ENCODE measurements at places on chromosomes 5 and 9.

DNA sequence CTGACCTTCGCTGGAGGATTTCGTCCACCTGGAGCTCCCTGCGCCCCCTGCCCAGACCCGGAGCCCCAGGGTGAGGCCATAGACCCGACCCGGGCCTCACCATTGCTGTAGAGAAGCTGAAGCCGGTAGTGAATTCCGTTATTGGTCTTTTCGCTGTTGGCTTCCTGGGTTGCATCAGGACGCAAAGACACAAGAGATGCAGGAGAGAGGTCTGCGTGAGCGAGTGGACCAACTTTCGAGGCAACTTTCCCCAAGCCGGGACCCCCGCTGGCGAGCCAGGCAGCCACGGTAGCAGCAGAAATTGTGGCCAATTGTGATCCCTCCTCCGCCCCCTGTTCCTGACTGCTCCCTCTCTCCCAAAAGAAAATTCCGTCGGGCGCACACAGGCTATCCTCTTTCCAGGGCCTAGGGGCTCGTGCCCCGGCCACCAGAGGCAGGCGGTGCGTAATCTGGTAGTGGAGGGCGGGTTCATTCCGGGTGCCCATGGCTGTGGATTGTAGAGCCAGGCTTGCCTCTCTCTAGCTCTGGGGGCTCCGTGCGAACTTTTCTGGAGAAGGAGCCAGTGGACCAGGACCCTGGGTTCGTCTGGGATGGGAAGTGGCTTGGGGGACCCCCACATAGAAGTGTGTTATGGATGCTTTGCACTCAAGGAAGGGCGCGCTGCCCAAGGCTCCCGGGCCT is 3.3 kb downstream of the EBF1 start:
- DNase-seq, result no peak

- no peak for DNase-seq
These were observed 128.1 kb upstream of the LHFPL2 start for GRCh38 chr5:78776637-78777036.

DNA sequence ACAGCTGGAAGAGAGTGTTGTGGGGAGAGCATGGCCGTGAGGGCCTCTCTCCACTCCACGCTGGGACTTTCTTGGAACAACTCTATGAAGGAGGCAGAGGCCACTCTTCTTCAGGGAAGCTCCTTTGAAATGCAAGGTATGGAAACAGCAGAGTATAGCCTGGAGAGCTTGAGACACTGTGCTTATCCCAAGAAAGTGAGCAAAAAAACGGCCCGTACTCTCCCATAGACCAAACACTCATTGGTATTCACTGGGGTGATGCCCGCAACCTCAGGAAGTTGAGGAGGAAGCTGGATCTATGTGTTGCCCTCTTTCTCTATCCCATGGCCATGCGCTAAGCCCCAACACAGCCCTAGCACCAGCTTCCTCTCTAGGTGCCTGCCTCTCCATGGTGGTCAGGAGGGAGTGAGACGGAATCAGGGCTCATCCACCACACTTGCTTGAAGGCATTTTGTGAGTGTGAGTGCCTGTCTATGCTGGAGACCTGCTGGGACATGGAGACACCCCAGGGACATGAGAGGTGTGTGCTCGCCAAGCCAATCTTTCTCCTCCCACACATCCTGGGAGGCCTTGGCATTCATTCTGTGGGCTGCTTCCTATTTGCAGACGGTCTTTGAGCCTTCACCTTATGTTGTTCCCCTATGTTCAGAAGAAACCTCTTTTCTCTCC is 616.6 kb downstream of the IRX1 start:
- no peak for DNase-seq

GRCh38 chr9:27571011-27571410 is 2.3 kb downstream of the C9orf72 start:
- DNase-seq, result no peak

DNA sequence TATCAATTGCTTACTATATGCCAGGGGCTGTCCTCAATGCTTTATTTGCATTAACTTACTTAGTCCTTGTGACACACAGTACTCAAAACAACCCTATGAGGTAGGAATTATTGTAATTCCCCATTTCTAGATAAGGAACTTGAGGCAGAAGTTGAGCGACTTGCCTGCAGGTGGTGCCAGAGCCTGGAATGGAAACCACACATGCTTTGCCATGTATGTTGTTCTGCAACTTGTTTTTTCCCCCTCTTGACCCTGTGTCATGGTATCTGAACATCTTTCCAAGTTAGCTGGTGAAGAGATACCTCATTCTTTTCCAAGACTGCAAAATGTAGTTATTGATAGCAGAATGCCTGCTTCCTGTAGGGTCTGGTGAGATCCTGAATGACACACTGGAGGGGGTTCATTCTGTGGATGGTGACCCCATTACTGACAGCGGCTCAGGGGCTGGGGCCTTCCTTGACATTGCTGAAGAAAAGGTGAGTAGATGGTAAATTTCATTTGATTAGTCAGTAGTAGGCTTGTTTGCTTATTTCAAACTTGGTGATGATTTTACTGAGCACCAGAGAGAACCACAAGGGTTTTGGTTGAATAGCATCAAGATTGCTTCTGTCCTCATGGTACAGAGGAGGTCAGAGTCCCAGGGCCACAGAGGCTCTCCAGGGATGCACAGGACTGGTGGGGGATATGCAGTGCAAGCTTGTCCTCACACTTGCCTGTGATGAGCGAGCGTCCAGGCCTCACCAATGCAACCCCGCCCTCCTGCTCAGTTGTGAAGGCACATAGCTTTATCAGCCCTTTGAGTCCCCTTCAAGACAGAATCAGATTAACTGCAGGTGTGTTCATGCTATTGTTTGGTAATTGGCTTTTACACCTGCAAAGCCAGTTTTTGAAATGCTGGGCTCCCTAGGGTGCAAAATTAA is 57.0 kb downstream of the COL15A1 start:
- DNase-seq, result peak; percentile 7

DNA sequence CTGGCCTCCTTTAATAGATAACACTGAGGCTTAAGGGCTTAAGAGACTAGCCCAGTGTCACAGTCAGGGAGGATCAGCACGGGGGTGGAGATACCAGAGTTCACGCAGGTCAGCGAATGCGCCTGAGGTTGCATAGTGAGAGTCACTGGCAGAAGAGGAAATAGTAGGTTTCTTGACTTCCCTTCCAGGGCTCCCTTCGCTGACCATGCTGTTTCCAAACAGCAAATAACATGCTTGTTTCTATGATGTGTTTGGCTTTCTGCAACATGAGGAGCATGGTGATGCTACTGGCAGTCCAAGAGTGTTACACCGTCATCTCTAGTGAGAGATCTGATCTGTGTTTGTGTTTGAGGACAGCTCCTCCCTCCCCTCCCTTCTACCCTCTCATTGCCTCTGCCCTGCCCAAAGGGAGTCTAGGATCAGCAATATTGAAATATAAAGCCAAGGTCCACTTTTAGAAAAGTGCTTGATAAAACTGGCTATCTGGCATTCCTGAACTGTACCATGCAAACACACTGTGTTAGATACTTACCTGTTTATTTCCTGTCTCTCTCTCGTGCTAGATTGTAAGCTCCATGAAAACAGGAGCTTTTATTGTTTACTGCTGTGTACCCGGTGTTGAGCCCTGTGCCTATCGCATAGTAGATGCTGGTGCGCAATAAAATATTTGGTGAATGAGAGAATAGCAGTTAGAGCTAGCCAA is 12.3 kb downstream of the TLE4 start:
- no peak for DNase-seq

DNA sequence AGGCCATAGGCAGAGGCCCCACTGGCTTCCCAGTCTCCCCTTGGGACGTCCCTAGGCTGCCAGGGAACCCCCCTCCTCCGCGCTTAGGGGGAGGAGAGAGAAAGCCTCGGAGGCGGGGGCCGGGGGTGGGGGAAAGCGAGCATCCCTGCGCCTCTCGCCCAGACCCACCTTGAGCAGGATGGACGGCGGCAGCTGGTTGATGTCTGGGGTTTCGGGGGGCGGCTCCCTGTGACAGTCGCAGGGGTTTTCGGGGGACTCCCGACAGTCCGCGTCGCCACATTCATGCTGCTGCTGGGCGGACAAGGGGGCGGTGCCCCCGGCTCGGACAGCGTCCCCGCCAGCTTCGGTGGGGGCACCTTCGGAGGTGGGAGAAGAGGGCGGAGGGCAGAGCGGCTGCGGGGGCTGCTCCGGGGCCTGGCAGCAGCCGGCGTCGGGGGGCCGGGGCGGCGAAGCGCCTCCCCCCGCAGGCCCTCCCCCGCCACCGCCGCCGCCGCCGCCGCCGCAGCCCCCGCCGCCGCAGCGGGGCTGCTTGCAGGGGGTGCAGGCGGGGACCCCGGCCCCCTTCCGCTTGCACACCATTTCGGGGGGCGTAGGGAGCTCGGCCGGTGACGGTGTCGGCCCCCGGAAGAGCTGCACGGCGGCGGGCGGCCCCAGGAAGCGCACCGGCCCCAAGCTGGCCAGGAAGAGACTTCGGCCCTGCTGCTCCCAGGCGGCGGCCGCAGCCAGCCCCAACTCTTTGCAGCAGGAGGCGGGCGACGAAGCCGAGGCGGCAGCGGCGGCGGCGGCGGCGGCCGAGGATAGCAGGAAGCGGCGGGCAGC is 1.2 kb downstream of the FBXL17 start:
- no peak for DNase-seq

- no peak for DNase-seq
These were observed 63.5 kb downstream of the DUSP1 start for GRCh38 chr5:172707285-172708182.

DNA sequence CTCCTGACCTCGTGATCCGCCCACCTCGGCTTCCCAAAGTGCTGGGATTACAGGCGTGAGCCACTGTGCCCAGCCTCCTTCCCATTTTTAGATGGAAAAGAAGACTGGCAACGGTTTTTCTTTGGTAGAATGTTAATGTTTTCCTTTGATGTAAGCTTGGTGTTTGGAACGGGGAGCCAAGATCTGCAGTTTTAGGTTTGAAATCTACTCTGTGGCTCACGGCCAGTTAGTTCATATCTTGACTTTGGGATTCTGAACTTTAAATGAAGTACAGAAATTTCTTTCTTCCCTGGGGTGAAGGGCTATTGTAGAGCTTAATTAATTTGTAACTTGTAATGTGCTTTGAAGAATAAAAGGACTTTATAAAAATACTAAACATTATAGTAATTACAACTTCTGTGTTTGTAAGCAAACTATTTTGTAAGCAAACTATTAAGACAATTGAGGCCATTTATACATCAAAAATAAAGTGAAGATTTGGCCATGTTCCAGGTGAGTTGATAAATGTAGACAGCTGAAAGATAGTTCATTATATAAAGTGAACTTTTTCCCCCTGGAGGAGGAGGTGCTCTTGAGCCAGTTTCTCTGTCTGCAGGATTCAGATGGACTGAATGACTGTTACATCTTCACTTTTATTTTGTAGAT is 117.1 kb upstream of the TUT7 start:
- DNase-seq, result no peak

GRCh38 chr5:90093751-90094485 is 315.6 kb downstream of the CETN3 start:
- DNase-seq, result no peak

DNA sequence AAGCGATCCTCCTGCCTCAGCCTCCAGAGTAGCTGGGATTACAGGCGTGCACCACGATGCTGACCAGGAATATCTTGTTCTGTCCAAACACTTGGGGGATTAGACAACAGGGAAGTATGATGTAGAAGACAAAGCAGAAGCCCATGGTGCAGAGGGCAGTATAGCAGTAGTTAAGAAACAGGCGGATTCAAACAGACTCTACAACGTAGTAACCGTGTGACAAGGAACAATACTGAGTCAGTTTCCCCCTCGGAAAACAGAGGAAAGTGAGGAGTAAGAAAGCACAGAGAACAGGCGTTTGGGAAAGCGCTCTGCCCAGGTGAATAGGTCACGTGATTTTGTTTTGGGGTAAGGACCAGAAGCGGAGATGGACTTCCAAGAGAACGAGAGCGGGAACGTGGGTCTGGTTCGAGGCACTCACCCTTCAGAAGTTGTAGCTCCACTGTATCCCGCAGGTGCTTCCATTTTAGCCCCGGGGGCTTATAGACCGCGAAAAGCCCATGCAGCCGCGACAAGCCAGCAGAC is 306 bp downstream of the TRUB2 start:
- no peak for DNase-seq

All from pulmonary artery endothelial cell (primary cell).